Stimulated activated CD8-positive, alpha-beta memory T cell treated with anti-CD3 and anti-CD28 coated beads, Interleukin-4, amount 100 ng/mL, for 4 hours (primary cell): ENCODE measurements at places on chromosomes 3 and 15.

GRCh38 chr15:82314769-82315518 is 34.3 kb downstream of the GOLGA6L10 start:
- DNase-seq, result no peak

- no peak for DNase-seq
These were observed 25.5 kb upstream of the TAFA4 start for GRCh38 chr3:68957895-68958294.

DNA sequence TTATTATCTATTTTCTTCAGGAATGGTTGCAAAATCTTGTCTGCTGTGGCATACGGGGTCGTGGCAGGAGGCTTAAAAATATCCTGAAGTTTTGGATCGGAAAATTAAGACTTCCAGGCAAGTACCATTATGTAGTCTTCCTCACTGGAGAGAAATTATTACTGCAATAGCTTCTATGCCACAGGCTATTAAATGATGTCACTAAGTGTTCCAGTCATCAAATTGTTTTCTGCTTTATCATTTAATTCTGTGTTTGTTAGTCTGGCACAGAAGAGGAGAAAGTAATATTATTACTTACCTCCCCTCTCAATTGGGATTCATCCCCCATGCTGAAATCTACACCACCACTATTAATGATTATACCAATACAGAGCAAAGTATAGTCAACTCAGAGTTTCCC is 378.2 kb upstream of the ALCAM start:
- no peak for DNase-seq

- no peak for DNase-seq
These were observed 81.2 kb downstream of the ANP32A start for GRCh38 chr15:68739390-68740080.

GRCh38 chr3:24622696-24623225 is 128.1 kb upstream of the THRB start:
- no peak for DNase-seq

DNA sequence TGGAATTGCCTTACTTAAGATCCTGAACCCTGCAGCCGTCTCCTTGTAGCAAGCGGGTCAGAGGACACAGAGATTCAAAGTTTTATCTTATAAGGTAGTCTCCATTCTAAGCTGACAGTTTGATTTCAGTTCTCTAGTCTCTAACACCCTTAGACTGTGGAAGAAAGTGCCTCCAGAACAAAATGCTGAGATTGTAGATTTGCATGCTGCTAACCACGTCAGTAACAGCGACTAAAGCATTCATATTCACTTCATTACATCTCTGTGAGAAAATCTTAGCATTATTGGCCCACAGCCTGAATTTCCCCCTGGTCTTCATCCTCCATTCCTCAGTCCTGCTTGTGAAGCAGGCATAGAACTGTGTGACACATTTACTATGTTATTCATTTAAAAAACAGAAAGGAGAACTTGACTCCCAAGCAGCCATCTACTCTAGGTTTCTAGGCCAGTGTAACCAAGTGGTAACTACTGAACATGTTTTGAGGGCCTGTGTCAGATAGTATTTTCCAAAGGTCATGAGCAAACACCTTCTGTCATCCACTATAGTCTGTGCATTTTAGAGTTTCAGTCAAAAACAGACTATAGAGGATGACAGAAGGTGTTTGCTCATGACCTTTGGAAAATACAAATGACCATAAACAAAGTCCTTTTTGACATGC is 27.4 kb downstream of the ARIH2 start:
- no peak for DNase-seq

- DNase-seq, result no peak
These were observed 2.3 kb downstream of the CAMK1 start for GRCh38 chr3:9767418-9767817.

DNA sequence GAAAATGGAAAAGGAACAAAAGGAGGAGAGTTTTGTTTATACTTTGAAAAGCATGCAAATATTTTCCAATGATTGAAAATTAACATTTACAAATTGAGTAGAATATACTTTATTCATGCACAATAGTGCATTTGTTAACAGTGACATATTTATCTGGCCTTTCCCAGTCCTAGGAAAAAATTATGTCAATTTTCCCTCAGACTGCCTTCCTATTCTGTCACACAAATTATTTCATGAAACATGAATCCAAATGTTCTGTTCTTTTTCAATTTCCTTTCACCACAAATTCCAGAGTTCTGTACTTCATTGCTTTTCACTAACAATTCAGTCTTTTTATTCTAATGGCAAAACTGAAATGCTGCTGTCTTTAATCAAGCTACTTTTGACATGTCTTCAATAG is 945.1 kb downstream of the ROBO1 start:
- DNase-seq, result no peak

- DNase-seq, result no peak
These were observed 20.2 kb downstream of the SIN3A start for GRCh38 chr15:75431270-75431669.

GRCh38 chr15:70053001-70053715 is 44.6 kb downstream of the TLE3 start:
- no peak for DNase-seq

- no peak for DNase-seq
These were observed 181.8 kb downstream of the RYR3 start for GRCh38 chr15:33492434-33493052.

- DNase-seq, result no peak
These were observed at the start of gene PCBP4 for GRCh38 chr3:51967384-51968169. TSS of gene PCBP4 (minus strand) at chr3:51967454. CDS start at chr3:51961240, 6,214 bp downstream.

DNA sequence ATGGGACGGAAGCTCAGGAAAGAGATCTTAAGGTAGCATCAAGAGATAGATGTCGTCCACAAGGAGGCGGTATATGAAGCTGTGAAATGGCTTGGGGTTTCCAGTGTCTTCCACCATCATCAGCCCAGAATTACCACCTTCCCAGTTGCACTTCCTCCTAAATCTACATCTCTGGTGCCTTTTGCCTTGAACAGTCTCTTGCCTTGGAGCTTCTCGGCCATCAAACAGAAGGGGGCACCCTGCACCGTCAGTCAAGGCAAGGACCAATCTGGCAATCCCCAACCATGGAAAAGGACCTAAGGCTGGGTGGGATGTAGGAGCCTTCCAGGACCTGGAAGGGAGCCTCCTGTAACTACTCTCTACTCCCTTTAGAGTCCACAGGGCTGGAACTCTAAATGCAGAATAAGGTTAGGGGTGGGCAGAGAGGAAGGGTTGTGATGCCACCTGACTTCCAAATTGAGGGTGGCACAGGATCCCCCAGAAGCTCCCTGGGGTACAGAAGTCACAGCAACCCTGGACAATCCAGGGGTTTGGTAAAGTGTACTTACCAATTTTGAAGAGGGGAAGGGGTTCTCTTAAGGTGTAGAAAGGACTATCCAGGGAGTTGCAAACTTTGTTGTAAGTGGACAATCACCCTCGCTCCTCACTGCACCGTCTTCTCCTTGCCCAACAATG is 1.0 kb upstream of the RYR3 start:
- DNase-seq, result no peak

DNA sequence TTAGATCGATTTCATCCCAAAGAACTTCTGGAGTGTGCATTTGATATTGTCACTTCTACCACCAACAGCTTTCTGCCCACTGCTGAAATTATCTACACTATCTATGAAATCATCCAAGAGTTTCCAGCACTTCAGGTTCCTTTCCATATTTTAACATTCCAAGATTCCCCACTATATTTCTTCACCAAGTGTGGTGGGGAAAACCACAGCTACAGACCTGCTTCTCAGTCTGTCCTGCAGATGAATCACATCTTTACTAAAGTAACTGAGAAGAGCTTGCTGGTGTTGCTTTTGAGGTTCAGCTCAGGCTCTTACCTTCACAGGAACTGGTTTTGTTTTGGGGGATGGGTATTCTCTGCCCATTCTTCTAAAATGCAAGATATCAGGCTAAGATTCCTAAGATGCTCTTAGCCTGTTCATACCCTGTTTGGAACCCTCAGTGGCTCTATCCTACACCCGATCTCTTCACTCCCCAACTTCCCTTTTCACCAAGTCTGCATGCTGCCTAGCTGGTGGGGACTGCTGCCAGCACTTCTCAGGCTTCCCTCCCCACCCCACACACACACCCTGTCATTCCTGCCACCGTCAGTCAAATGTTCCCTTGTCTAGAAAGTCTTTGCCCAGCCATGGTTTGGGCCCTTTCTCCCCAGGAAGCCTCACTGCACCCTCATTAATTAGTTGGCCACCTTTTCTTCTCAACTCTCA is 30.8 kb downstream of the SRP14 start:
- no peak for DNase-seq

DNA sequence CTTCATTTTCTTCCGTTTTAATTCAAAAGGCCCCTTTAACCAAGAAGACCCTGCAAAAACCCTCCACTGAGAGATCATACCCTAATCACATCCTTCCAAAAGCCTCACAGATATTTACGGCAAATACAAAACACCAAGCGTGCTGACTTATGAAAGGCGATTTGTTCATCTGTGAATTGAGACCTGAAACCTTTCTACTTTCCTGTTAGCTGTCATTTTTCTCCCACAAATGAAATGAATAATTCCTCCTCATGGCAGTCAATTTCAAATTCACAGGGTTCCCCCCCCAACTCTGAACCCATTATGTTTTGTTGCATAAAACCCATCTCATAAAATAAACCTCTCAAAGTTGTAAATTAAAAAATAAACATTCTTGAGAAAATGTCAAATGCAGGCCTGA is 149.6 kb downstream of the PDZRN3 start:
- DNase-seq, result no peak

DNA sequence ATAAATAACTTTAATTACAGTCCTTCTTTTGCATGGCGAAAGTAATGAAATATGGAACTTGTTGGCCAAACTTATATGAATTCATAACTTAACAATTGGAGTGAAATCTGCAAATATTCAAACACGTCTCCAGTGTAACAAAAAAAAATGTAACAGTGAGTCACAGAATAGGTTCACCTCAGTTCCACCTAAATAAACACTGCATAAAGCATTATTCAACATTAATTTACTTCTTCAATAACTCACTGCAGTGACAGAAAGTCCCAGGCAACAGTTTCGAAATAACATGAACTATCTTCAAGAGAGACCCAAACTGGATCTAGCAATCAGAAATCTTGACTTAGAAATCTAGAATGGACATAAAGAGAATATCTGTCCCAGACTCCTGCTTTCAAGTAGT is 75.6 kb downstream of the GMNC start:
- DNase-seq, result no peak

- DNase-seq, result no peak
These were observed 92.8 kb upstream of the TGFBR2 start for GRCh38 chr3:30513374-30514152.

- no peak for DNase-seq
These were observed 259.3 kb upstream of the MDFIC2 start for GRCh38 chr3:70571696-70572095.

GRCh38 chr15:24633082-24633481 is 42.5 kb upstream of the NPAP1 start:
- DNase-seq, result no peak

DNA sequence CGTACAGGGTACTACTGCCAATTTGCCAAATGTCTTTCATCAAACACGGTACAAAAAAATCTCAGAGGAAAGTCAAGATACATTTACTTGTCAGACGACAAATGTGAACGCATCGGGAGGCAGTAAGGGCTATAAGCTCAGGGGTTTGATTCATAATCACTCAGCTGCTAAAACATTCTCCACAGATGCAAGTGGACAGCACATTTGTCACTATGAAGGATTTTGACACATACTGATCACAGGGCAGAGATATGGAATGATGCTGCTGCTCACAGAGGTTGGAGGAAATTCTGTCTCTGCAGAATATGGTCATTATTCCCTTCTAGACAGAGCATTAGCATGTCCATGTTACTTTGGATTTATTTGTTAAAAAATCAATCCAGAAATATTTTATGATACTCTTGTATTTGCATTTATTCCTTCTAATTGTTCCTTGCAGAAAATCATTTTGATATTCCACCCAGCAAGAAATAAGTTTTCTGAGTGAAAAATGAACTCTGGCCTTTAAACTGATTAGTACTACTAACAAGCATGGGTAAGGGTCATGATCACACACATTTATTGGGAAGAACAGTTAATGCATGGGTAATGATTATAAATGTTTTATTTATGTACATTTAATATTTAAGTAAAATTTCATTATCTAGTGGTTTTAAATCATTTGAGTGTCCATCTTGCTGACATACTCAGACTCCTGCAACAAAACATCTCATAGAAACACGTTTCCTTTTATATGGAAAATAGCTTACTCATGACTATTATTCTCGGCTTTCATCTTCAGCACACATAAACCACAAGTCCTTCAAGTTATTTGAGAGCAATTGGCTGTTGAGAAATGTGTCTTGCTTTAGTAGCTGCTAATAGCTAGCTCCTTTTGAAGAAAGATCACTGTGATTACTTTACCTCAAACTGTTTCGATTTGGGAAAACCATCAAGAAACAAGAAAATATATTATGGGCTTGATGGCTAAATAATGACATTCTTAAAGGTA is 559.3 kb downstream of the MECOM start:
- no peak for DNase-seq

GRCh38 chr3:4833471-4833870 is 145.8 kb upstream of the BHLHE40 start:
- no peak for DNase-seq

DNA sequence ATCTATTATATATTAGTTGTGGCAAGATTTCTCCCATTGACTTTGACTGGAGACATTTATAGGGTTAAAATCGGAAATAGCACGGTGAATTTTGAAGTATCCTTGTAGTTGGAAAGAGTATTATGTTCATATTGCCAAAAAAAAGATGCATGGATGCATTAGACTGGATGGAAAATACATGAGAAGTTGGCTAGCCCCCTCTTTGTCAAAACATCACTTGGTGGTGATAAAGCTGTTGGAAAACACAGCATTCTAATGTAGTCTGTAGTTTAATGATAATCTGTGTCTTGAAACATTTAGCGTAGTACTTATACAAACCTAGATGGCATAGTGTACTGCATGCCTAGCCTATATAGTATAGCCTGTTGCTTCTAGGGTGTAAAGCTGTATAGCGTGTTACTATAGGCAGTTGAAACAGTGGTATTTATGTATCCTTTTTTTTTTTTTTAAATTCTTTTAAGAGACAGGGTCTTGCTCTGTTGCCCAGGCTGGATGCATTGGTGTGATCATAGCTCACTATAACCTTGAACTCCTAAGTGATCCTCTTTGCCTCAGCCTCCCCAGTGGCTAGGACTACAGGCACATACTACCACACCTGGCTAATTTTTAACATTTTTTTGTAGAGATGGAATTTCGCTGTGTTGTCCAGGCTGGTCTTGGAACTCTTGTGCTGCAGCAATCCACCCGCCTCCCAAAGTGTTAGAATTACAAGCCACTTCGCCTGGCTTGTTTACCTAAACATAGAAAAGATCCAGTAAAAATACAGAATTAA is 21.8 kb downstream of the CTNNB1 start:
- DNase-seq, result no peak

DNA sequence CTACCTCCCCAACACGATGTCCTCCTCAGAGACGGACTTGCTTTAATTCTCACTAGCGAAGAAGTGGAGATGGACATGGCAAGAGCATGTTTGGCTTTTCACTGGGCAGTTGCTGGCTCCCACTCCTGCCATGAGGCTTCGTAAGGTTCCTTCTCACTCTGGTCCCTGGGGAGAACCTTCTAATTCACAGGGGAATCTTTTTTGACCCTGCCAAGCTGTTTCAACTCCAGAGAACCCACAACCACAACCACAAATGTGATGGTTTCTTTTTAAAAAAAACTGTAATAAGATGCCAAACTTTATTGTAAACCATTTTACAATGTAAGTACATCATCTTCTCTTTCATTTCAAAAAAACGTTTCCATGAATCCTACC is 1.6 kb upstream of the MUSTN1 start:
- no peak for DNase-seq

GRCh38 chr3:172536505-172536904 is 13.3 kb upstream of the TNFSF10 start:
- no peak for DNase-seq

- DNase-seq, result no peak
These were observed 430.7 kb upstream of the CFAP20DC start for GRCh38 chr3:59480486-59480995.
